Spleen (tissue), 13 donors: ENCODE measurements at places on chromosomes 1 and 21. TPM values are rescaled to one million over a fixed set of nuclear protein-coding genes. Genes with fewer than 3 reads are reported as not detected.

DNA sequence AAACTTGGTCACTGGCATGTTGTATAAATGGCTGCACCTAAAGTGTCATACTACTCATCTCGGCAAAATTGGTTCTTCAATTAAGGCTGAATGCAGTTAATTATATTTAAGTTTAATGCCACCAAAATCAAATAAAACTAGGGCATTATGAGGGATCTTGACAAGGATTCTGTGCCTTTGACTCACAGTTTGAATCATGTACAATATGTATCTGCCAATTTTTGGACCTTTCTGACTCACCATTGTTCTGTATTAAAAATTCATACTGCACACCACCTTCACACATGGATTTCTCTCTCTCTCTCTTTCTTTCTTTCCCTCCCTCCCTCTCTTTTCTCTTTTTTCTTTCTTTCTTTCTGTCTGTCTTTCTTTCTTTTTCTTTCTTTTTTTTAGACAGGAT lies 14.1 kb upstream of the STXBP3 start:
- H3K36me3 ChIP-seq: no peaks in the 10 kb centered on the region
- no peaks in the 10 kb centered on the region for H3K27me3 ChIP-seq
- no peak for DNase-seq
- H3K4me1 ChIP-seq: no peaks in the 10 kb centered on the region

DNA sequence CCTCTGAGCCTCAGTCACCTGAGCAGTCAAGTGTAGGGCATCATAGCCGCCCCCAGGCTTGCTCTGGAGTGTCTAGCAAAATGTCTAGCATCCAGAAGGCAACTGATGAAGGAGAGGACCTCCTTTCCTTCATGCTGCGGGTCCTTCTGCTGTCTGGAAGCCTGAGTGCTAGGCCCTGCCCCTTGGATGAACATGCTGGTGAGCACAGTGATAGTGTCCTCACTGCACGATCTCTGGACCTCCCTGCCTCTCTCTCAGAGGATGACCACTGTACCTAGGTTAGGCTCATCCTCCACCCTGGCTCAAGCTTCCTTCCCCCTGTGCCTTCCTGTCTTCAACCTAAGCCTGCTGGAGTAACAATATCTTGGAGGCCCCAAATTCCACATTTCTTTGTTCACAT lies 128.6 kb downstream of the TENT5C start:
- H3K27me3 ChIP-seq: no peaks in the 10 kb centered on the region
- H3K4me3 ChIP-seq: no peak overlapping the region
- H3K36me3 ChIP-seq: no peaks in the 10 kb centered on the region
- DNase-seq: peak; percentile 47
- peak overlapping the region; percentile 74 for H3K27ac ChIP-seq

- H3K4me1 ChIP-seq: no peaks in the 10 kb centered on the region
- no peaks in the 10 kb centered on the region for H3K36me3 ChIP-seq
- peaks cover 11% of the 10 kb centered on the region for H3K27me3 ChIP-seq
- H3K27ac ChIP-seq: no peak overlapping the region
- no peak for DNase-seq
Observed at GRCh38 chr1:71031426-71031825, 16.2 kb downstream of the PTGER3 start.

GRCh38 chr1:209509039-209509438 lies 74.5 kb upstream of the CAMK1G start:
- no peaks in the 10 kb centered on the region for H3K36me3 ChIP-seq
- H3K4me1 ChIP-seq: no peaks in the 10 kb centered on the region
- no peaks in the 10 kb centered on the region for H3K27me3 ChIP-seq

- H3K27me3 ChIP-seq: no peaks in the 10 kb centered on the region
- no peak overlapping the region for H3K27ac ChIP-seq
- H3K4me3 ChIP-seq: no peak overlapping the region
- no peaks in the 10 kb centered on the region for H3K4me1 ChIP-seq
- H3K36me3 ChIP-seq: no peaks in the 10 kb centered on the region
Observed at GRCh38 chr1:152003846-152004442, 10.3 kb upstream of the S100A10 start.

- no peaks in the 10 kb centered on the region for H3K36me3 ChIP-seq
- H3K27me3 ChIP-seq: peaks cover 82% of the 10 kb centered on the region
- no peak overlapping the region for H3K4me3 ChIP-seq
- H3K27ac ChIP-seq: no peak overlapping the region
- H3K4me1 ChIP-seq: peaks cover 16% of the 10 kb centered on the region
Observed at GRCh38 chr1:29239142-29239541, 2.8 kb downstream of the PTPRU start.

DNA sequence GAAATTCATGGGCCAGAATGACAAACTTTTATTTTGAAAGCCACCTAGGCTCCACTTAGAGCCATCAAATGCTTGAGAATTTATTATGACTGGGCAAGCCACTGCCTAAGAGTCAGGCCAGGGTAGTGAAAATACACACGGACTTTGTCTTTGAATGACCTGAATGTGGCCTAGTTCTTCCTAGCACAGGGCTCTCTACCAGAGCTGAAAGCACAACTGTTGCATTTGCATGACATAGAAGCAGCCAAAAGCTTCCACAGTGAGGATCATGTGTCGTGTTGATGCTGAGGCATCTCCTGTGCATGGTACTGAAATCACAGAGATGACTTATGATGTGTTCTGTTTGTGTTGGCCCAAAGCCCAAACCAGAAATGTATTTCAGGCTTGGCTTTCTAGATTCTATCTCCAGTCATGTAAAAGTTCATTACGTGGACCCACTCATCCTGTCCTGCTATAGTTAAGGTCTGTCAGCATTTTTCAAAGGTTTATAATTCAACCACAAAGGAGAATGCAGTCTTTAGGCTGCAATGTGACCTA lies 164.0 kb upstream of the UBE2U start:
- H3K27me3 ChIP-seq: no peaks in the 10 kb centered on the region
- no peak for DNase-seq
- no peaks in the 10 kb centered on the region for H3K36me3 ChIP-seq
- H3K4me1 ChIP-seq: no peaks in the 10 kb centered on the region
- H3K27ac ChIP-seq: no peak overlapping the region
- no peak overlapping the region for H3K4me3 ChIP-seq

Gene OPN3
- total RNA-seq: 15.1 TPM

Gene LEFTY2
- 0.34 TPM for total RNA-seq

Gene MFSD2A
- 3.0 TPM for total RNA-seq
